Stomach (tissue), 19 donors: ENCODE measurements at places on chromosomes 1 and 21. TPM values are rescaled to one million over a fixed set of nuclear protein-coding genes. Genes with fewer than 3 reads are reported as not detected.

BARHL2 gene
- not detected for total RNA-seq

PLA2G2A gene
- total RNA-seq = 8.0 TPM

PRRX1 gene
- total RNA-seq = 1.2 TPM

CLDN14 gene
- total RNA-seq = not detected

NR1I3 gene
- total RNA-seq = 0.55 TPM

KRTAP10-8 gene
- not detected for total RNA-seq

WDR77 gene
- 31.2 TPM for total RNA-seq

PHF13 gene
- total RNA-seq = 14.8 TPM

KCNN3 gene
- total RNA-seq = 3.5 TPM

DCAF6 gene
- total RNA-seq = 124 TPM

ARHGAP30 gene
- total RNA-seq = 2.6 TPM

LCE3E gene
- not detected for total RNA-seq

LCE2B gene
- not detected for total RNA-seq

PADI4 gene
- not detected for total RNA-seq

PCP4 gene
- not detected for total RNA-seq
